Hematopoietic multipotent progenitor cell treated with erythropoietin and hydrocortisone succinate and interleukin-3 and kit ligand, for 4 days (in vitro differentiated cells): ENCODE measurements at places on chromosomes 6 and 20.
A peak's percentile ranks its signal among the peaks of the same experiment; 100 is the strongest.

DNA sequence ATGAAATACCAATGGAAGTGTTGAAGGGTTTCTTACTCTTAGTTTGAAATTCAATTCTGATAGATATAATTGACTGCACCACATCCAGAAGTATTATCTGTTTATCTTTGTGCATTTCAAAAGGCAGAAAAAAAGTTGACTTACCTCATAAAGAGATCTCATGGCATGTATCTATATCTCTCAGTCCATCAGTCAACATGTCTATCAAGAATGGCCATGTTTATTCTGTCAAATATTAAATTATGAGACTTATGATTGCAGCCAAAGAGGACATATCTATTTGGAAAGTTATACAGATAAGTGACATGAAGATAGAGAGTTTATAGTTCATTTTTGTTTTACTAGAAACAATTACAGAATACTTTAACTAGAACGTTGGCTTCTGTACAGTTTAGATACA is 277.8 kb downstream of the KHDC1L start:
- no peak for DNase-seq

- peak; percentile 93 for DNase-seq
Measured at GRCh38 chr6:2738373-2738979, 12.2 kb downstream of the MYLK4 start.

- DNase-seq, result peak; percentile 28
Measured at GRCh38 chr6:73694711-73695411, 1.1 kb upstream of the CD109 start.

GRCh38 chr6:56843476-56844349 is 111.2 kb upstream of the BEND6 start:
- peak; percentile 95 for DNase-seq

DNA sequence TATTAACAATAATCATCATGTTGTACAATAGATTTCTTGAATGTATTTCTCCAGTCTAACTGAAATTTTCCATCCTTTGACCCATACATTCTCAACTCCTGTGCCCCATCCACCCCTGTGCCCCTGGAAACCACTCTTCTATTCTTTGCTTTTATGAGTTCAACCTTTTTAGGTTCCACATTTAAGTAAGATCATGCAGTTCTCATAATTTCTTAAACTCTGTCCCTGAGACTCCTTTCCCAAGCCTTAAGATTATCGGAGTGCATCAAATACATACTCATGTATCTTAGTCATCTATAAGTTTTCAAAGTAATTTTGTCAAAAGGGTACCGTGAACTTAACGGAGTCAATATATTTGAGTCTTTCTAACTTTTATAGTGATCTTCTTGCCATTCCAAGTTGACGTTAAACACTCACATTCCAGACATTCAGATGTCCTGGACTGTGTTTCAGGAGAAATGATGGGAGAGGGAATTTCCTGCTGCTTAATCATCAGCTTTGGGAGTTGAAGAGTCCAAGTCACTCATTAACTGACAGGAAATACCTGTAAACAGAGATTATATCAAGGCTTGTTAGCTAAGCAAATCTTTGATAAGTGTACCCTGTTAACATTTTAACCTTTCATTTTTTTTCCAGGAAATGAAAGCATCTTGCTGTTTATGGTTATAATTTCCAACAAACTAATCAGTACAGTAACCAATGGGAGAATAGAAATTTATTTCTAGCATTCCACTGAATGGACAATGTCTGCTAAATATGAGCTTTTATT is 73.3 kb downstream of the ADGRG6 start:
- DNase-seq, result no peak

DNA sequence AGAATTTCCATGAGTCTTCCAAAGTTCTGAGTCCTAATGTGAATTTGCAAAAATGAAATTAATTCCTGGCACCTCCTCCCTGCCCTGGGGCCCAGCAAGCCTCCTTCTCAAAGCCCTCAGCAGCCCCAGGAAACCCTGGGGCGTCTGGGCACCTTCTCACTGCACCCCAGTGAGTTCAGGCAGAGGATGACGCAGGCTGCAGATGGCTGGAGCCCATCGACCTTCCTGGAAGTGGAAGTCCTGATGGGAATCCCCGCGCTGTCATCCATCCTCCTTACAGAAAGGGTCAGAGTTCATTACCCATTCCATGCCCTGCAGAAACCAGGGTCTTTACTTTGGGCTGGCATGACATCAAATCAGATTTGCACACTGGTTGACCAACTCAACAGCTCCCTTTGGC is 31.6 kb downstream of the DLL1 start:
- DNase-seq, result no peak

DNA sequence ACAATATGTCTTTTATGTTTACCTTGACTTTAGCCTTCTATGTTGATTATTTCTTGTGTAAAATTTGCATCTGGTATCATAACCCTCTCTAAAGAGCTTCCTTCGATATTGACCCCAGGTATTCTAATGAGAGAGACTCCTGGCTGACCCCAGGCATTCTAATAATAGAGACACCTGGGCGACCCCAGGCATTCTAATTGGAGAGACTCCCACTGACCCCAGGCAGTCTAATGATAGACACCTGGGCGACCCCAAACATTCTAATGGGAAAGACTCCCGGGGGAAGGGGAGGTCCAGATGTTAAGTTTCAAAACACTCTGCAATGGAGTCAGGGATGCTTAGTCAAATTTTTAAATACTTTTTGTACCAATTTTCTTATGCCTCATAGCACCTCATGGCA is 726.4 kb downstream of the COL12A1 start:
- DNase-seq, result no peak

- DNase-seq, result no peak
Measured at GRCh38 chr20:25274481-25274880, 26.6 kb downstream of the PYGB start.

GRCh38 chr20:46341074-46342009 is 33.0 kb upstream of the CDH22 start:
- no peak for DNase-seq

- DNase-seq, result peak; percentile 88
Measured at GRCh38 chr6:13272131-13273046, 55.9 kb downstream of the TBC1D7 start.

- no peak for DNase-seq
Measured at GRCh38 chr6:156852147-156852857, 75.1 kb downstream of the ARID1B start.

DNA sequence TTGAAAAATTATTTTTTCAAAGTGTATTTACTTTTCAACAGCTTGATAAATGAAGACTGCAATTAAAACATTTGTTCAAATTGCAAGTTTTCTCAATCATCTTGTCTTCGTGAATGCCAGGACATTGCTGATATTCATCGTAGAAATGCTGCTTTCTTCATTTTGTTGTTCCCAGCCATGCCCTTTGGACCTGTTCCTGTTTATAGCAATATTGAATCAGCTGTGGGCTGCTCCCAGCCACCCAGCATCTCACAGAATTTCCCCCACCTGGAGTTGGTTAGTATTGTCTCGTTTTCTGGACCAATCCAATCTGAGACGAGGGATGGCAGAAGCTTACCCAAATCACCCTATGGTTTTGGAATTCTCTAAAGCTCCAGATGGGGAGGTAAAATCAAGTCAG is 40.8 kb downstream of the SLC22A2 start:
- DNase-seq, result no peak

DNA sequence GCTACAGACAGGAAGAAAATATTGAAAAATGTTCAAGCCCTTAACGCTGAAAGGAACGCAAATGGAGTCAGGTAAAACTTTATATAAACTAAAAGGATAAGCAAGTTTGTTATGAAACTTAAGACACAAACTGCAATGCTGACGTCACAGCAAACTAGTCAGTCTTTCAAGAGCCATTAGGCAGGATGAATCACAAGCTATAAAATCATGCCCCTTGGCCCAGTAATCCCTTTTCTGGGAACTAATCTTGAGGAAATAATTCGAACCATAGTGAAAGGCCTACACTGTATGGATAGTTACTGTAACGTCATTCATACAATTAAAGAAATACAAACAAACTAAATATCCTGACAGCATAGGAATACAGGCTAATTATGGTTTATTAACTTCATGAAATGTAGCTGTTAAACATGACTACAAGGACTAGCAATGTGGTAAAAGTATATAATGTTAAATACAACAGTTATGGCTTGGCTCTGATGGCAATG is 42.7 kb upstream of the HINT3 start:
- DNase-seq, result no peak

DNA sequence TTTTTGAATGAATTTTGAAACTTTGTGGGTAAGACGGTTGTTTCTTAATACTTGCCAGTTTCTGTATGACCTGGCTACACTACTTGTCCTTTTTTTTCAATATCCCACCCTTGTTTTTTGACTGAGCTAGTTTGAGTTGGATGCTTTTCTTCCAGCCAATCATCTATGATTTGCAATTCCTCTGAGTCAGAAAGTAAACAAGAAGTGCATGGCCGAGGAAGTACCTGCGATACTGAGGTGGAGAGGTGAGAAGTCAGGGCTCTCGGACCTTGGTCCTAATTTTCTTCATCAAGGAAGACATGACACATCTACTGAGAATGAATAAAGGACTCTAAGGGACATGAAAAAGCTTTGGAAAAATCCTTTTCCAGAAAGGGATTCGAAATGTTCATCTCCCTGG is 185.7 kb downstream of the LINC00237 start:
- DNase-seq, result no peak

GRCh38 chr20:9100691-9101090 is 31.8 kb downstream of the PLCB4 start:
- DNase-seq, result no peak

DNA sequence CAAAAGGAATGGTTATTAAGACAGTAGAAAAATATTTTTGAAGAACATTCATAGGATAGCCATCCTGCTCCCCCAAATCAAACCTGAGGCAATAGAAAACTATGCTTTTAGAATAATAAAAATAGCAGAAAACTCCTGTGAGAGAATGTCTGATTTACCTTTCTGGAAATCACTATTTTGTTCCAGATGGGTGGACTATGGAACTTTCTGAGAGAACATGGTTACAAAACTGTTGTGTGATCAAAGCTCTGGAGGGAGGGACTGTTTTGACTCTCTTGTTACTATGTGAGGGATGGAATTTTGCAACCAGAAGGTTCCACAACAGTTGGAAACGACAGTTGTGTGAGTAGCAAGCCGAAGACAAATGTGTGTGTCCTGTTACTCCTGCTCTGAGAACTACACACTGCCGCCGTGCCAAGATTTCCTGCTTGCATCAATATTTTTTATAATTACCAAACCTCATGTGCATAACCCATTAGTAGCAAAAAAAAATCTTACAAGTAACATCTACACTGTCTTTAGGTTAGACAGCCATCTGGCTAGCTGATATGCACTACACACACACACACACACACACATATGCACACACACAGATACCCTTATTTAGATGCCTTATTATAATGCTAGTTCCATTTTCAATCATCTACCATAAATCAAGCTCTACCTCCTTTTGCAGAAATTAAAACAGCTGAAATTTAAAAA is 11.0 kb upstream of the HIVEP1 start:
- no peak for DNase-seq

- no peak for DNase-seq
Measured at GRCh38 chr6:44278774-44279697, 8.8 kb downstream of the TMEM151B start.

DNA sequence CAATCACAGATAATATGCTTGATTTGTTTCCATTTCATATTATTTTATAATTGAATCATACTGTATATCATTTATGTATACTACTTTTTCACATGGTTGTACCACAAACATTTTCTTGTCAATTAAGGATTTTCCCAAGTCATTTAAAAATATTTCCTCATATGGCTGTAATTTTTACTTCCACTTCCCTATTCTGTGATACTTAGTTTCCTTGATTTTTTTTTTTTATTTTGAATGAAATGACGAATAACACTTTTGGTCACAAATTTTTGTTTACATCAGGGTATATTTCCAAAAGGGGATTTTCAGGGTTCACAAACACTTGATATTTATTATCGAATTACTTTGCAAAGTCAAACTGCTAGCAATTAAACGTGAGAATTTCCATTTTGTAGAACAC is 515.6 kb downstream of the KIF16B start:
- DNase-seq, result no peak

DNA sequence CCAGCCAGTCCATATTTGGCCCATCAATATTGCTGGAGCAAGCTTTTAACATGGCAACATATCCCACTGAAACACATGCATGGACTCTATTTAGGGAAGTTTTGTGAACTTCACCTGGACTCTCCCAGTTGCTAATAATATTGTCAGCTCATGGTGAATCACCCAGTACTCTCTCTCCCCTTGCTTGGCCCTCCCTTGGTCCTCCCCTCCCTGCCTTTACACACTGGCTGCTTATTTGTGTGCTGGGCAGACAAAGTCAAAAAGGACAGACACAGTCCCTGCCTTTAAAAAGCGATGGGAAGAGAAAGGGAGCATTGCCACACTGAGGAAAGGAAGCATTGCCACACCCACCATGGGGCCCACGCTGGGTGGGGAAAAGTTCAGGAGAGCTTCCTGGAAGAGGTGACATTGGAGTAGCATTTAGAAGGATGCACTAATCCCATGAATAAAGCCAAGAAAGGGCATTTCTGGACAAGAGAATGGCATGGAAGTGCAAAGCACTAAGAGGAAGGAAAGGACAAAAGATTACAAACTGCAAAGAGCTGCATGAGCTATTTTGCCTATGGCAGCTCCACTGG is 143.4 kb upstream of the EXOC2 start:
- no peak for DNase-seq

GRCh38 chr6:41092421-41093140 is 19.8 kb downstream of the NFYA start:
- peak; percentile 75 for DNase-seq

DNA sequence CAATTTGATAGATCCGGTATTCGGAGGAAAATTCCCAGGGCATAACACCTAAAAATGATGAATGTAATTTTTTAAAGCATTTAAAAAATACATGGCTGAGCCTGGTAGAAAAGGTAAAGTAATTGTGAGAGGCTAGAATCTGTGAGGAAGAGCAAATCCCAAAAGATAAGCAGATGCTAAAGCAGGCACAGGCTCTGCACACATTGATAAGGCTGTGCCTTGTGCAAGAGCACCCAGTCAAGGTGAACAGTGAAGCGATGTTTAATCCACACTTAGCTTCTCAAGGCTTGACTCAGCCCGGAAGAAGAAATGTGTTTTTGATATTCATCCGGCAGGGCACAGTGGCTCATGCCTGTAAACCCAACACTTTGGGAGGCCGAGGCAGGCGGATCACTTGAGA is 5.1 kb upstream of the EPB41L2 start:
- DNase-seq, result peak; percentile 54

DNA sequence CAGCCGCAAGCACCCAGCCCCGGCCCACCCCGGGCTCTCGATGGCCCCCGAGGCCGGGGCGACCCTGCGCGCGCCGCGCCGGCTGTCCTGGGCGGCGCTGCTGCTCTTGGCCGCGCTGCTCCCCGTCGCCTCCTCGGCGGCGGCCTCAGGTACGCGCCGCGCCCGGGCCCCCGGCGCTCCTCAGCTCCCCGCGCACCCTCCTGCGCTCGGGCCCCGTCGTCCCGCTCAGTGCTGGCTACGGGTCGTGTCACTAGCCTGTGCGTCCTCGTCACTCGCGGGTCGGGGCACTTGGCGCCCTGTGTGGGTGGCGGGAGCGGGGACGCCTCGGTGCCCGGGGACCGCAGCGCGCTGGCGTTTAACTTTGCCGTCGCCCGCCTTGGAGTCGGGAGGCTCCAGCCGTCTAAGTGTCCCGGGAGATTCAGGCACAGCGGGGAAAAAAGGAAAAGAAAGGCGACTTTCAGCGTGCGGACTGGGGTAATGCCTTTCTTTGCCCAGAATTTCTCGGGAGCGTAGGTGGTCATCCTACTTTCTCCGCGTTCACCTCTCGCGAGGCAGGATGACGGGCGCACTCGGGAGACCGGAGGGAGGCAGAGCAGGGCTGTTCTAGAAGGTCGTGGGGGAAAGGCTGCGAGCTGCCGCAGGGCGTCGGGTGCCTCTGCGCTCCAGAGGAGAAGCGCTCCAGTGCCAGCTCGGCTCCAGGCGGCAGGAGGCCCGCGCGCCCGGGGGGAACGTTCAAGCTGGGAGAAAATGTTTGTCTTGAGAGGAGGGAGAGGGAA is 545 bp downstream of the FNDC1 start:
- peak; percentile 59 for DNase-seq

- DNase-seq, result peak; percentile 4
Measured at GRCh38 chr6:148138573-148138972, 204.1 kb upstream of the SASH1 start.
